ENCODE measurements at places on chromosomes 2 and 18. TPM values are rescaled to one million over a fixed set of nuclear protein-coding genes. Genes with fewer than 3 reads are reported as not detected.
A peak's percentile ranks its signal among the peaks of the same experiment; 100 is the strongest.

The ECEL1 gene
- total RNA-seq = not detected

The PDIA6 gene
- total RNA-seq = 162 TPM

DNA sequence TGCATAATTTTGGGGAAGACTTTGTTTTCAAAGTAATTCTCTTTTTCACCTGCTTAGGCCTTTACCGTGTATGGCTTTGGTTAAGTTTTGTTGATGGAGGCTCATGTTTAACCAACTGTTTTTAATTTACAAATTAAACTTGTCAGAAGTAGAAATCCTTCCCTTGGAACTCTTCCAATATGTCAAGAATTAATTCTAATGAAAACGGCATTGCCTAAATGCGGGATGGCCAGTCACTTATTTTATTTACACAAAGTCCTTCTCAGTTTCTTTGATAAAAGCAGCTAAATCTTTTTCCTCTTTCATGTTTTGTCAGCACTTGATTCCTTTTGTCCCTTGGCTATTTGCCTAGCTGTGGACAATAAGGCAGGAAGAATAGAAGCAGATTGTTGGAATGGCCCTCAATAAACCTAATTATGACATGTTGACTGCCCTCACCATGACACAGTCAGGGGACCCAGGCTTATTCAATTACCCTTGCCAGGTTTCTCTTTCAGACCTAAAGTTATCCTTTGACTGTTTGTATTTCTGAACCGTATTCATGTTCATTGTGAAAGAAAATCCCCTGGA is 26.3 kb downstream of the PAX3 start:
- DNase-seq = no peak

DNA sequence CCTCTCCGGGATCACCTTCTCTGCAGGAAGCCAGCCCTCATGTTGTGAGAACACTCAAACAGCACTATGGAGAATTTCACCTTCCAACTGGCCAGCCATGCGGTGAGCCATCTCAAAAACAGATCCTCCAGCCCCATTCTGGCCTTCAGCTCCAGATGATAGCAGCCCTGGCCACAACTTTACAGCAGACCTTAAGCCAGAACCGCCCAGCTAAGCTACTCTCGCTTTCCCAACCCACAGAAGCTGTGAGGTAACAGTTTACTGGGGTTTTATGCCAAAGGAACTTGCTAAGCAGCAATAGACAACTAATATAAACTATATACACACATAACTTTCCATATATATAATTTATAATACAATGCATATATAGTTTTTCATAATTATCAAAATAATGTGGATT is 11.6 kb upstream of the PTPN4 start:
- DNase-seq = no peak

The C2orf81 gene
- 0.49 TPM for total RNA-seq

The CPS1 gene
- total RNA-seq = 0.70 TPM

The CXCR1 gene
- total RNA-seq = 0.11 TPM

DNA sequence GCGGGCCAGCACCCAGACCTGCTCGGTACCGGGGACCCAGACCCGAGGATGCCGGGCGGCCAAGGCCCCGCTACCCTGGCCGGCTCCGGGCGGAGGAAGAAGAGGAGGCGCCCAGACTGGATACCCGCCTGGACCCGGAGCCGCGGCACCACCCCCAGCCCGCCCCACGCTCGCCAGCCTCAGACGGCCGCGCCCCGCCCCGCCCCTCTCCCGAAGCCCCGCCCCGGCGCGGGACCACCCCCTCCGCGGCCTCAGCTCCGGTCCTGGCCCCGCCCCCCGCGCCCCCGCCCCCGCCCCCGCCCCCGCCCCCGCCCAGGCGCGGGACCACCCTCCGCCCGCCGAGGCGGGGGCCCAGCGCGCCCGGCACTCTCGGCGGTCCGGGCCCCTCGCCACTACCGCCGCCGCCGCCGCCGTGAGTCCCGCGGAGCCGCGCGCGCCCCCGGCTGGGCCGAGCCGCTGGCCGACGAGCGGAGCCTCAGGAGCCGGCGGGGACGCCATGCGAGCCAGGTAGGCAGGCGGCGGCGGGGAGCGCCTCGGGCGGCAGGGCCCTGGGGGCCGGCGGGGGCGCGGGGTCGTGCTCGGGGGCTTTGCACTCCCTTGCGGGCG is at the start of gene SH3BP4:
Gene SH3BP4 (plus strand): TSS at position 354 of the 606 bp plus-strand sequence. CDS start 82,986 bp downstream, outside the sequence.
- peak; percentile 79 for DNase-seq

The FAM210A gene
- total RNA-seq = 14.8 TPM

The RAB17 gene
- 51.3 TPM for total RNA-seq

DNA sequence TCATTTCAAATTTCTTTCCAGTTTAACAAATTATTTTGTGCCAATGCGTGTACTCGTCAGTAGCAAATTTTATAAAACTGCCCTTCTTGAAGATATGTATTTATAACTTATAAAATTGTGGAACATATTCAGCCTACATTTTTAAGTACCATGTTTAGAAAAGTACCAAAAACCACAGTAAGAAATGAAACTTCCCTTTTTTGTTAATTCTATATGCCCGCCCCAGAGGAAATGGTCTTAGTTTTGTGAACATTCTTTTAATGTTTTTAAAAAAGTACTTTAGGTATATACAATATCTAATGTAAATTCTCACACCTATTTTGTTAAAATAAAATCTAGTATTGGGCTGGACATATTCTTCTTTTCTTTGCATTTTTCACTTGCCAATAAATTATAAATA is 1.2 kb downstream of the UGT1A9 start:
- no peak for DNase-seq

GRCh38 chr2:68767031-68767961 is 32.7 kb downstream of the ARHGAP25 start:
- peak; percentile 37 for DNase-seq

DNA sequence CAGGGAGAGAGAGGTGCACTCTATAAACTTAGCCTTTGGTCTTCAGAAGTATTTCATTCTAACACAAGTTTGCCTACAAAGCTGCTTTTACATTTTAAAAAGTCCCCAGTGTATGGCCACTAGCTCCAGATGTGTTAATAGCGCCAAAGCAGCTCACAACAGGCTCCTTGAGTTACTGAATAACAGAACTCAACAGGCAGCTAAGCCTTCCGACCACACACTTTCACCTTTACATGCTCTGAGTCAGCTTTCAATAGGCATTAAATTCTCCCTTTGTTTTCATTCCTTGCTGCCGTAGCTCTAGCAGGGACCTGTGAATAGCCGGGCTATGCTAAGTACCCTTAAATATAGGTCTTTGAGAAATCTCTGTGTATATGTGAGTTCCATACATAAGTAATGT is 262.8 kb upstream of the PARD3B start:
- DNase-seq = no peak

The PROKR1 gene
- total RNA-seq = 0.09 TPM

The RAX gene
- not detected for total RNA-seq

DNA sequence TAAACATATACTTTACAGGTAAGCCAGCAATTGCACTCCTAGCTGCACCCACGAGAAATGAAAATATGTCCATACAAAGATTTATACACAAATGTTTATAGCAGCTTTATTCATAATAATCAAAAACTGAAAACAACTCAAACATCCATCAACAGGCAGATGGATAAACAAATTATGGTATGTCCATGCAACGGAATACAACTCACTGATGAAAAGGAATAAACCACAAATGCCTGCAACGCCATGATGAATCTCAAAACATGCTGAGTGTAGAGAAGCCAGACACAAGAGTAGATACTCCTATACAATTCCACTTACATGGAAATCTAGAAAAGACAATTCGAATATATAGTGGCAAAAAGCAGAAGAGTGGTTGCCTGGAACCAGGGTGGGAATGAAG is 76.0 kb downstream of the EPAS1 start:
- DNase-seq = no peak

The SPATA3 gene
- not detected for total RNA-seq

DNA sequence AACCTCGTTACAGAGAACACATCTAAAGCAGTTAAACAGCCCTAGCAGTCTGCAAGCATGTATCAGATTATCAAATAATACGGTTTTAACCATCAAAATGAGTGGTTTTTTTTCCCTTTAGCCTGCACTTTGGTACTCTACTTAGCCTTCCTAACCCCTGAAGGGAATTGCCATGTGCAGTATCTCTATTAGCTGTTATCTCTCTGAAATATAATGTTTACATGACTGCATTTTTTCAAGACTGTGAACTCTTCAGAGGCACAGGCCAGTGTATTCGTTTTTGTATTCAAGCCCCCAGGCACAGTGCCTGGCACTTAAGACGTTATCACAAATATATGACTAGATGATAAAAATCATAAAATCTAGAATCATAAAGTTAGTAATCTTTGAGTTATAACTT is 509.5 kb downstream of the PARD3B start:
- DNase-seq = no peak

DNA sequence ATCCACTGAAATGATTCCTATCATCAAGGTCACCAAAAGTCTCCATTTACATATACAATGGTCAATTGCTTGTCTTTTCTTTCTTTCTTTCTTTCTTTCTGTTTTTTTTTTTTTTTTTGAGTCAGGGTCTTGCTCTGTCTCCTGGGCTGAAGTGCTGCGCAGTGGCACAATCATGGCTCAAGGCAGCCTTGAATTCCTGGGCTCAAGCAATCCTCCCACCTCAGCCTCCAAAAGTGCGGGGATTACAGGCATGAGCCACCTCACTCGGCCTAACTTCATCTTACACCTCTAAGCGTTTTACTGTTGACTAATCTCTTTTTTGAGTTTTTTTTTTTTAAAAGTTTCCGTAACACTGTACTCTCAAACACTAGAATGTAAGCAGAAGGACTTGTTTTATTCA is 867 bp downstream of the SF3B6 start:
- no peak for DNase-seq
